ENCODE measurements at places on chromosomes 13 and 19.

DNA sequence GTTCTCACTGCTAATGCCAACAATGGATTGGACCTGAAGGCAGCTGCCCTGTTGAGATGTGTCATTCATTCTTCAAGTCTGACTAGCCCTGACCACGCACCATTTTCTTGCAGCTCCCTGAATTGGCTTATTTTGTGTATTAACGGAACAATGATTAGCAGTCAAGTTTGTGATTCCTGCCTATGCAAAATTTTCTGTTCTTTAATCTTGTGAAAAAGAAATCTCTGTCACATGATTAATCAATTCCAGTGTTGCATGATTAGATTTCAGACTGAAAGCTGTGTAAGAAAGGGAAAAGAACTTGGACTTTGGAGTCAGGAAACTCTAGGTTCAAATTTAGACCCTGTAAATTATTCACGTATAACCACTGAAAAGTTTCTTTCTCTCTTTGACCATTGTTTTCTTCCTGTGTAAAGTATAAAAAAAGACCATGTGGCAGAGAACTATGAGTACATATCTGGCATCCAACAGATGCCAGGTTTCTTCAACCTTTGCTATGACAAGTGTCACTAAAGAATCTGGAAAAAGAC, 64.5 kb upstream of the SLC10A2 start:
- DNase-seq: no peak

DNA sequence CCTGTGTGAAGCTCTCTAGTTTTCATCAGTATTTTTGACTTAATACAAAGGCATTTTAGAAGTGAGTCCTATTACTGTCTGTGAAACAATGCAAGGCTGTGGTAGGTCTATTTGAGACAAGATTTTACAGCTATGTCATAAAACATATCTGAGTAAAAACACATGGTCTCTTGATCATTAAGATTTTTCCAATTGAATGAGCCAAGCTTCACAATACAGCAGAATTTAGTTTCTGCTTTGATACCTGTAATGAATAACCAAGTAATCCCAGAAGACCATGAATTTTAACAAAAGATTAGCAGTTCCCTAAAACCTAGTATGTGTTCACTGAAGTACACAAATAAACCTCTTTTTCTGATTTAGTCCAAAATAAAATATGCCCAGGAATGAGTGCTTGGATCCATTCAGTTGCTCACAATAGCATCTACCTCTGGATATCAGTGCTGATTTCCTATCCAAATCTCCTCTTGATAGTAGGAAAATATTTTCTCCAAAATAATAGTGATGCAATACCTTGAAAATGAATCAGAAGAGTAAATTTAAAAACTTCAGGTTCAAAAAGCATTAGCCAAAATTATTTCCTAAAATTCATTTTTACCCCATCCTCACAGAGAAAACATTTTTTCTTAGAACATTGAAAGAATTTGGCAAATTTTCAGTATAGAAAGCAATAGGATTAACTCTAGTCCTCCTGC, 533.5 kb upstream of the SGCG start:
- DNase-seq: no peak

DNA sequence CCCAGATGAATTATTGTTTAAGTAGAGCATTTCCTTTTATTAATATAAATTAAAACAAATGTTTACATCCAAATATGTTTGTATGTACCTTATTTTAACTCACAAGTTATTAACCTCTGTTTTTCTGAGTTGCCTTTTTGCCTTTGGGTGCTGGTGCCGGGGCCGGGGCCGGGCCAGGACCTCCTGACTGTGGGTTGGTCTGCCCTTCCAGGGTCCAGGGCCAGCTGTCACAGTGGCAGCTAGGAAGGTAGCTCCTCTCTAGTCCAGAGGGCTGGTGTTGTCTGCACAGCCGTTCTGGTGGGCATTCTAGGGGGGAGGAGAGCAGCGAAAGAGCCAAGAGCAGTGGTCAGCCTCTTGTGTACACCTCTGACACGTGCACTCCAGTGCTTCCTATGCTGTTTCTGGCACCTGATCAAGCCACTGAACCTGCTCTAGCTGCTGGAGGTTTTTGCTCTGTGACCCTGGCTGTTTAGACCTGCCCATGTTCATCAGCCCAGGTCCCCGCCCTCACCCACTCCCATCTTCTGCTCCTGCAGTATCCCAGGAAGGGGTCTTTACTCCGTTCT, 2.0 kb upstream of the UBA2 start:
- DNase-seq: no peak

- no peak for DNase-seq
Measured at GRCh38 chr19:46413262-46414031, at the start of gene CCDC8. Gene CCDC8, minus strand, starts transcription at chr19:46413564. Its CDS starts 754 bp downstream, at chr19:46412810.

- no peak for DNase-seq
Measured at GRCh38 chr19:32022044-32022640, 323.3 kb upstream of the ZNF507 start.

DNA sequence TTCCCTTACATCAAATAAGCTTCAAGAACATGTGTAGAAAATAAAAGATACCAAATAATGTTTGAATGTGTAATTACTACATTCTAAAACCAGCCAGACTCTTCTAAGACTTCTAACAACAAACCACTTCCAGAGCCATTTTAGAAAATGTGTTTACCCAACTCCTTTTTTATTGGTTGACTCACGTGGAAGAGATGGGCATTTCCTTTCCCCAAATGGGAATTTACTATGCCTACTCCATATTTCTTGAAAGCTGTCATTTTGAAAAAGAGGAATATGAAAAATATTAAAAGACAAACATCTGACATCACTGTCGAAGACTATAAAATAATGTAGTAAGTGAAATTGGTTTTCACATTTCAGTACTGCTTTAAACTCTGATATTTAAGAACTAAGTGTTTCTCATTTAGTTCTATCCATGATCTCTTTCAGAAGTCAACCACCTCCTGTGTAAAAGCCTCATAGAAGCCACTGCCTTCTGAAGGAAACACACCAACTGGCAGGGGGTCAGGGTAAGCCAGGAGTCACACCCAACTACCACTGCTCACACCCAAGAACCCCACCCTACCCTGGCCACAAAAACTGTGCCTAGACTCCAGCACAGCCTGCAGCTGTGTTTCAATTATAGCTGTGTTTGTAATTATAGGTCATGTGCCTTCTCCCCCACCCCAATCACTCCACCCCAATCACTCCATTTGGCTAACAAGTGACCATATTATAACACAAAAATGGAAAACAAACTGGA, 86.8 kb downstream of the UBL3 start:
- no peak for DNase-seq

GRCh38 chr13:111242585-111242984, 77.9 kb upstream of the TEX29 start:
- DNase-seq: no peak

GRCh38 chr13:106815545-106815944, 247.6 kb upstream of the ARGLU1 start:
- DNase-seq: no peak

- DNase-seq: no peak
Measured at GRCh38 chr13:103187721-103188156, 121.5 kb upstream of the SLC10A2 start.

DNA sequence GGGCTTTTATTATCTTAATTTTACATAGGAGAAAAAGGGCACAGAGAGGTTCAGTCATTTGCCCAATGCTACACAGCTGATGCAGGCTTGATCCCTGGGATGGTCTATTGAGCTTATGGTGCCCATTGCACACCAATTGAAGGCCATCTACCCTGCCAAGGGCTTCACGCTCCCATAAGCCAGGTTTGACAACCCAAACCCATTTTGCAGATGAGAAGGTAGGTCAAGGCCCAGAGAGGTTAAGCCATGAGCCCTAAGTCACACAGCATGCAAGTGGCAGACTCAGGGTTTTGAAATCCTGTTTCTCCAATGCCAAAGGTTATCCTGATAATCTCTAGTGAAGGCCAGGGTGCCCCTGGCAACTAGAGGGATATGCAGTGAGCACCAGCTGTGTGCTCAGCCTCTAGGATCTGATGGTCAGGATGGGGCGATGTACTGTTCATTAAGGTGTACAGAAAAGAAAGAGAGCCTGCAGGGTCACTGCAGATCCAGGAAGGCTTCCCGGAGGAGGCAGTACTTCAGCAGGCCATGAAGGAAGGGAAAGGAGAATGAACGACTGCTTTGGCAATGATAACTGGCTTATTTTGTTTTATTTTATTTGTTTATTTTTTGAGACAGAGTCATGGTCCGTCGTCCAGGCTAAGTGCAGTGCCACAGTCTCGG, 8.1 kb downstream of the CREB3L3 start:
- no peak for DNase-seq

DNA sequence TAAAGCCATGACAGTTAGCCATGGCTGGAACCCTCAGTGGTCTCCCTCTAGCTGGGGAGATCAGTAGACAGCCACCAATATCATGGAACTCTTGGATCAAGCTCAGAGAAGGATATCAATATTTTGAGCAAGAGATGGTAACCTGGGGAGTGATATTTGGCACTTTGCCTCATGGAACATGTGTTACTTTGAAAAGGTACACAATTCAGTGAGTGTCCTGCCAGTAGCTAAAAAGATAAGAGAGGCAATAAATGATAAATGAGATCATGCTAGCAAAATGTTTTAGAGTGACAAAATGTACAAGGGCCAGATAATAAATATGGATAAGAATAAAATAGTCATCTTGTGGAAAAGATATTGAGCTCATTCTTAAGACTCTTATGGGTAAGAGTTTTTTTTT, 1618.7 kb downstream of the OLFM4 start:
- no peak for DNase-seq

DNA sequence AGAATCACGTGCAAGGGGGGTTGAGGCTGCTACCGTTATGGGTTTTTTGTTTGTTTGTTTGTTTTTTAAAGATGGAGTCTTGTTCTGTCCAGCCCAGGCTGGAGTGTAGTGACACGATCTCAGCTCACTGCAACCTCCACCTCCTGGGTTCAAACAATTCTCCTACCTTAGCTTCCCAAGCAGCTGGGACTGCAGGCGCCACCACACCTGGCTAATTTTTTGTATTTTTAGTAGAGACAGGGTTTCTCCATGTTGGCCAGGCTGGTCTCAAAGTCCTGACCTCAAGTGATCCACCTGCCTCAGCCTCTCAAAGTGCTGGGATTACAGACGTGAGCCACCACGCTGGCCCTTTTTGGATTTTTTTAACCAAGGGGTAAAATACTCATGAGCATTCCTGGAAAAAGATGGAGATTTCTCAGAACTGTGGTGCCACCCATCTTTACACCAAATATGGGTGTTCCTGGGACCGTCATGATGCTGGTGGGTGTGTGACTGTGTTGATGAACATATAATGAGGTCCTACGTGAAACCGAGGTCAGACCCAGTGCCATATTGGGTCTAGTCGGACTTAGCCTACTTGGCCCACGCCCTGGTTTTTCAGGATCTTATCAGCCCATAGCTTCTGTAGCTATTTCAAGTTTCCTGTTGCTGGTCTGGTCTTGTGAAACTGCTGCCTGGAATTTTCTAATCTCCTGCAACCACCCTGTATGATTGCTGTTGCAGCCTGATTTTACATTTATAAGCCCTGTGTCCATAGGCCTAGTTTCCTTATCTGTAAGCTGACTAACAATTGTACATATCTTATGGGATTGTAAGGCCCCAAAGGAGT, 6.2 kb downstream of the PPP1R15A start:
- DNase-seq: no peak

DNA sequence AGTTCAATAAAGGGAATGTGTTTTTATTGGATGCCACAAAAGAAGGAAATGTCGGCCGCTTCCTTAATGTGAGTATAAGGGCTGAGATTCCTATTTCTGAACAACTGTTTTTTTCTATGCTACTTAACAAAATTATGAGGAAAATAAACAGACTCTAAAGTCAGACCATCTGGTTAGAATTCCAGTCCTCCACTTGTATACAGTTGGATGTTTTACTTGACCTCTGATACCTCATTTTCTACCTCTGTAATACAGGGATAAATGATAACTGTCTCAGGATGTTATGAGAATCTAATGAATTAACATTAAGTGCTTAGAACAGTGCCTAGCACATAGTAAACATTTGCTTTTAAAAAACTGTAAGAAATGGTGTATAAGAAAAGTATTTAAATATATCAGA, 7.2 kb upstream of the PHF11 start:
- no peak for DNase-seq

DNA sequence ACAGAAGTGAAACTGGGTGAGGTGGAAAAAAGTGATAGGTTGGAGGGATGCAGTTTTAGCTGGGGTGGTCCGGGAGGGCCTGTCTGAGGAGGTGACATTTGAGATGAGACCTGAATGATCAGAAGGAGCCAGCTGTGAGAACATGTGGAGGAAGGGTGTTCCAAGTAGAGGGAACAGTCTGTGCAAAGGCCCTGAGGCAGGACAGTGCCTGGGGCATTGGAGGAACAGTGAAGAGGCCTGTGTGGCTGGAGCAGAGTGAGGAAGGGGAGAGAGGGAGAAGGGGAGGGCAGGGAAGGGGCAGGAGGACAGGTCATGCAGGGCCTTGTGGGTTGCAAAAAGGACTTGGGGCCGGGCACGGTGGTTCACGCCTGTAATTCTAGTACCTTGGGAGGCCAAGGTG, 36.3 kb upstream of the PTPRS start:
- no peak for DNase-seq

DNA sequence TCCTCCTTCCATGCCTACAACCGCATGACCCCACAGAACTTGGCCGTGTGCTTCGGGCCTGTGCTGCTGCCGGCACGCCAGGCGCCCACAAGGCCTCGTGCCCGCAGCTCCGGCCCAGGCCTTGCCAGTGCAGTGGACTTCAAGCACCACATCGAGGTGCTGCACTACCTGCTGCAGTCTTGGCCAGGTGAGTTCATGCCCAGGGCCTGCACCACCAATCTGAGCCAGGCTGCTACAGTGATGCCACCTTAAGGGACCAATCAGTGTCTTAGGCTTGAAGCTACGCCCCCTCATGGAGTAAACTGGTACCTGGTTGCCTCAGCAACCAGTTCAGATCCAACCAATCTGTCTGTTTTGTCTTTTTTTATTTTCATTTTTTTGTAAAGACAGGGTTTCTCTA, 5.2 kb downstream of the SYDE1 start:
- DNase-seq: no peak

- DNase-seq: no peak
Measured at GRCh38 chr13:31050486-31051400, 111.0 kb downstream of the HSPH1 start.

GRCh38 chr19:42132851-42133528, 744 bp upstream of the POU2F2 start:
- peak; percentile 72 for DNase-seq

- peak; percentile 57 for DNase-seq
Measured at GRCh38 chr19:13100031-13100588, 2.5 kb downstream of the LYL1 start.

- no peak for DNase-seq
Measured at GRCh38 chr19:38213911-38214625, 10.0 kb downstream of the DPF1 start.

DNA sequence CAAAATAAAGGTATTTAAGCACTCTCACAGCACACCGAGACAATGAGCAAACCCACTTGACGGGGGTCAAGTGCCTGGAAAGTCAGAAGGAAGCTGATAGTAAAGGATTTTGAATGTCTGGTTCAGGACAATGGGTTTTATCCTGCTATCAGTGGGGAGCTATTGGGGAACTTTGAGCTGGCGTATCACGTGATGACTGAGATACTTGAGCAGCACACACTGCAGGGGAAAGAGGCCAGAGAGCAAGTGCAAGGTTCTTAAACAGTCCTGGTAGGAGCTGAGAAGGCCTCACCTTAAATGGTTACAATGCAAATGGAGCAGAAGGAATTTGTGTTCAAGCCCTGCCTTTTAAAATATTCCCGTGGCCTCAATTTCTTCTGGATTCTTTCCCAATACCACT, 225.3 kb downstream of the LACC1 start:
- DNase-seq: no peak

GRCh38 chr19:31232180-31232579, 117.1 kb downstream of the TSHZ3 start:
- no peak for DNase-seq

GRCh38 chr19:14035706-14036105, 4.1 kb downstream of the IL27RA start:
- no peak for DNase-seq

GRCh38 chr13:97142452-97142851, 79.7 kb upstream of the MBNL2 start:
- DNase-seq: no peak
